ENCODE measurements at places on chromosomes 2 and 18. TPM values are rescaled to one million over a fixed set of nuclear protein-coding genes. Genes with fewer than 3 reads are reported as not detected.

CLHC1 gene
- 34.2 TPM for total RNA-seq

GPR17 gene
- total RNA-seq: not detected

SNED1 gene
- total RNA-seq: 99.9 TPM

BMP10 gene
- not detected for total RNA-seq

AP1S3 gene
- total RNA-seq: 2.5 TPM

TWSG1 gene
- total RNA-seq: 9.8 TPM

THSD7B gene
- not detected for total RNA-seq

PID1 gene
- total RNA-seq: 0.18 TPM

POTEI gene
- not detected for total RNA-seq

DYNC2LI1 gene
- total RNA-seq: 5.3 TPM

MOGAT1 gene
- not detected for total RNA-seq

PTPN4 gene
- total RNA-seq: 120 TPM

LPIN2 gene
- 57.4 TPM for total RNA-seq

SERPINB13 gene
- total RNA-seq: not detected

CCDC88A gene
- total RNA-seq: 23.1 TPM

CHRNG gene
- total RNA-seq: not detected

SLC40A1 gene
- 18.4 TPM for total RNA-seq

CXCR1 gene
- not detected for total RNA-seq

POTEF gene
- total RNA-seq: not detected

ELOA2 gene
- not detected for total RNA-seq

GAREM2 gene
- 5.9 TPM for total RNA-seq

SNTG2 gene
- 8.8 TPM for total RNA-seq

SLC23A3 gene
- total RNA-seq: 3.3 TPM

ADAM23 gene
- total RNA-seq: 0.30 TPM

KRCC1 gene
- total RNA-seq: 29.4 TPM

SPP2 gene
- not detected for total RNA-seq

DNAJC5G gene
- not detected for total RNA-seq

TIGD1 gene
- total RNA-seq: 29.5 TPM

ABCB11 gene
- not detected for total RNA-seq

KCNE4 gene
- total RNA-seq: not detected

IL36RN gene
- total RNA-seq: not detected

KYNU gene
- total RNA-seq: 1.2 TPM

MC2R gene
- not detected for total RNA-seq

LRP2 gene
- total RNA-seq: not detected

PELI1 gene
- 27.8 TPM for total RNA-seq

DNER gene
- total RNA-seq: not detected

HOXD11 gene
- not detected for total RNA-seq

PRSS56 gene
- not detected for total RNA-seq

AMER3 gene
- not detected for total RNA-seq

LIMS2 gene
- 10.1 TPM for total RNA-seq

MFSD6 gene
- total RNA-seq: 58.2 TPM

TIMM21 gene
- 30.6 TPM for total RNA-seq

DPP10 gene
- total RNA-seq: not detected

IMP4 gene
- 94.0 TPM for total RNA-seq

PROM2 gene
- total RNA-seq: 0.91 TPM

GPATCH11 gene
- 16.8 TPM for total RNA-seq

CGREF1 gene
- total RNA-seq: 0.22 TPM

MYCN gene
- 0.16 TPM for total RNA-seq

GAL3ST2 gene
- not detected for total RNA-seq

REG1B gene
- total RNA-seq: not detected

TRIM54 gene
- total RNA-seq: not detected

AKAIN1 gene
- total RNA-seq: not detected

SESTD1 gene
- 4.9 TPM for total RNA-seq

INHBB gene
- total RNA-seq: not detected

SPC25 gene
- total RNA-seq: 0.26 TPM

SPDYA gene
- total RNA-seq: 2.1 TPM

DYSF gene
- total RNA-seq: 3.5 TPM
